Activated CD4-positive, alpha-beta T cell treated with anti-CD3 and anti-CD28 coated beads, Interleukin-2, amount 10 ng/mL, durations not matched to agents 7 days and 5 days (primary cell): ENCODE measurements at places on chromosomes 12 and 14. TPM values are rescaled to one million over a fixed set of nuclear protein-coding genes. Genes with fewer than 3 reads are reported as not detected.
A peak's percentile ranks its signal among the peaks of the same experiment; 100 is the strongest.

GRCh38 chr12:108861878-108862587 is 4.7 kb upstream of the SSH1 start:
- peaks cover under 1% of the 10 kb centered on the region for H3K36me3 ChIP-seq
- no peak overlapping the region for H3K4me3 ChIP-seq
- no peak overlapping the region for H3K27ac ChIP-seq
- DNase-seq, result no peak

DNA sequence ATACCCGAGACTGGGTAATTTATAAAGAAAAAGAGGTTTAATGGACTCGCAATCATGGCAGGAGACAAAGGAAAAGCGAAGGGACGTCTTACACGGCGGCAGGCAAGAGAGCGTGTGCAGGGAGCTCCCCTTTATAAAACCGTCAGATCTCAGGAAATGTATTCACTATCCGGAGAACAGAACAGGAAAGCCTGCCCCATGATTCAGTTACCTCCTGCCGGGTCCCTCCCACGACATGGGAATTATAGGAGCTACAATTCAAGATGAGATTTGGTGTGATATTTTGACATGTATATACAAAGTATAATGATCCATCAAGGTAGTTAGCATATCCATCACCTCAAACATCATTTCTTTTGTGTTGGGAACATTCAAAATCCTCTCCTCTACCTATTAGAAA is 2.3 kb upstream of the CDCA4 start:
- H3K36me3 ChIP-seq, result peaks cover 21% of the 10 kb centered on the region
- no peak overlapping the region for H3K27ac ChIP-seq
- no peaks in the 10 kb centered on the region for H3K27me3 ChIP-seq

DNA sequence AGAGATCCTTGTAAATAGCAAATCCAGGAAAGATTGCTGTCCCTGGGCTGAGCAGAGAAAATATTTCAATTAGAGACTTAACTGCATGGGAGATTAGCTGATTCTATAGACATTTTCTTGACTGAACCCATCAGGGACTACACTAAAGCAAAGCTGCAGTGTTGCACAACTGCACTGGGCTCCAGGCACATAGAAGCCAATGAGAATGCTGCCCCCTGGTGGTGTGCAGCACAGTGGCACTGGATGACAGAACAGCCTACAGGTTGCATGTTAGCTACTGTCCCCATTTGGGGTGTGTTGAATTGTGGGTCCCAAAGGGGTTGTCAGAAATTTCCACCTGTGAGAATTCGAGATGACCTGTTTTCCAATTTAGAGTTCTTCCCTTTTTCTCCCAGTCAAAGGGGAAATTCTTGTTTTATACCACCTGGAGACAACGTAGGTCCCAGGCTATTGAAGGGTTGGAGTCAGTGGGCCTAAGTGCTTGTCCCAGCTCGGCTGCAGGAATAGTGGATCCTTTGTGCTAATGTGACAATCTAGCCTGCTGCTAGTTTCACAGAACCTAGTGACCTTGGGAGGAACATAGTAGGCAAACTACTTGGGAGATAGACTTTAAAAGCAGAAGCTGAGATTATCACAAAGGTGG is 114.7 kb downstream of the SLC8A3 start:
- H3K27me3 ChIP-seq, result peaks cover 24% of the 10 kb centered on the region
- DNase-seq, result peak; percentile 54
- no peaks in the 10 kb centered on the region for H3K36me3 ChIP-seq

GRCh38 chr14:73744175-73744867 is 30.1 kb upstream of the PNMA1 start:
- no peaks in the 10 kb centered on the region for H3K27me3 ChIP-seq
- DNase-seq, result no peak
- H3K27ac ChIP-seq, result peak overlapping the region; percentile 90
- H3K36me3 ChIP-seq, result peaks cover 19% of the 10 kb centered on the region
- H3K4me1 ChIP-seq, result peaks cover 96% of the 10 kb centered on the region

DNA sequence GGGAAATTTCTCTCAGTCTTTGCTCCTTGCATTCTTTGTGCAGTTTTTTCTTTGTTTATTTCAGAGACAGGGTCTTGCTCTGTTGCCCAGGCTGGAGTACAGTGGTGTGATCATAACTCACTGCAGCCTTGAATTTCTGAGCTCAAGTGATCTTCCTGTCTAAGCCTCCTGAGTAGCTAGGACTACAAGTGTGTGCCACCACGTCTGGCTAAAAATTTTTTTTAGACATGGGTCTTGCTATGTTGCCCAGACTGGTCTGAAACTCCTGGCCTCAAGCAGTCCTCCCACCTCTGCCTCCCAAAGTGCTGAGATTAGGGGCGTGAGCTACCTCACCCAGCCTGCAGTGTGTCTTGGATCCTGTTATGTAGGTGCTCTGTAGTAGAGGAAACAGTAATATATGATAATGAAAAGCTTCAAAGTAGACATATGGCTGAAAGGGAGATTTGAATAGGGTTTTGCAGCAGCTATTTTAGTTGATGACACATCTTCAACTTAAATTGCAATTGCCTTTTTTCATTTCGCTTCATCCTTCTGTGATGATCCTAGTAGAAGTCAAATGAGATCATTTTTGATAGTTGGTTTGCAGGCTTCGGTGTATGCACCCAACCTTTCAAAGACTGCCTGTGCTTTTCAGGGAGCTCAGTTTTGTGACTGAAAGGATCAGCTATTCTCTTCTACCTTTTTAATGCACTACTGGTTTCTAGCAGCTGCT is 75.4 kb downstream of the FUT8 start:
- no peak overlapping the region for H3K4me3 ChIP-seq
- H3K36me3 ChIP-seq, result peaks cover 36% of the 10 kb centered on the region
- DNase-seq, result no peak
- H3K27me3 ChIP-seq, result no peaks in the 10 kb centered on the region
- no peak overlapping the region for H3K27ac ChIP-seq

DNA sequence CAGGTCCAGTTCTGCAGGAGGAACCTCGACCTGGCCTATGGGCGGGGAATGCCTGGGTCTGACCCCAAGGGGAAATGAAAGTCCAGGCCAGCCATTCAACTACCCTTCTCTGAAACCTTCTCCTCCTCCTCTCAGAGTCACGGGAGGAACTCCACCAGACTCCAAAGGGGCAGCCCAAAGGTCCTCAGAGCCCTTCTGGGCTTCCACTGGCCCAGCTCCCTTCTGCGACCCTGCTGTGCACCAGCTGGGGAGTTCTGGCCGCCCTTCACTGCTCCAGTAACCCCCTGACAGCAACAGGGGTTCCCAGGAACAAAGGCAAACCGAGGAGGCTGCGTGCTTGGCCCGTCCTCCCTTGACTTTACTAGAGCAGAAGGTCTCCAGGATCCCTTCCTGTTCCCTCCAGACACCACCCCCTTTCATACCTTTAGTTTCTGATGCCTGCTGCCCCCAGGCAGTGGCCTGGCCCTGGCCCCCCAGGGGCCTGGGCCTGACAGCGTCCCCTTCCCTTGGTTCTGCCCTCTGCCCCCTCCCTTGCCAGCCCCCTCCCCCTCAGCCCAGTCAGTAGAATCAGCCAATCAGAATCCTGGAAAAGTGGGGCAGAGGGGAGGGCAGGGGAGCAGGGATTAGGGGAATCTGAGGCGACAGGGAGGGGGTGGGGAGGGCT is 850 bp upstream of the ZNF385A start:
- DNase-seq, result no peak
- H3K4me1 ChIP-seq, result peaks cover 5% of the 10 kb centered on the region
- no peak overlapping the region for H3K27ac ChIP-seq
- H3K27me3 ChIP-seq, result no peaks in the 10 kb centered on the region
- H3K36me3 ChIP-seq, result no peaks in the 10 kb centered on the region

- H3K27ac ChIP-seq, result no peak overlapping the region
- no peaks in the 10 kb centered on the region for H3K36me3 ChIP-seq
- H3K27me3 ChIP-seq, result peaks cover 2% of the 10 kb centered on the region
- no peak for DNase-seq
- no peak overlapping the region for H3K4me3 ChIP-seq
Observed at GRCh38 chr14:51219473-51220448, 20.3 kb upstream of the TMX1 start.

DNA sequence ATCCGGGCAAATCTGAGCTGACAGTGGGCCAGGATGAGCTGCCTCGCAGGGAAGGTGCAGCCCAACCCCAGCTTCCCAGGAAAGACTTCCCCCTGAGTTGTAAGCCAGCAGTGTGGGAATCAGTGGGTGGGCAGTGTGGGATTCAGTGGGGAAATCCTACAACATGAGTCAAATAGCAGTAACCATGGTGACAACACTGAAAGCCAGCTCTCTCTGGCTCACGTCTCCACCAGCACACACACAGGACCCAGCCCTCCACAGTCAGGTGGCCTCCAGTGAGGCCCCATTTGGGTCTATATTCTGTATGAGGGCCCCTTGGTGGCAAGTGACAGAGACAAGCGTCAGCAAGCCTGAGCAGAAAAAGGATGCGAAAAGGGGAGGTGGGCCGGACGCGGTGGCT is 6.0 kb upstream of the LGALS3 start:
- peaks cover 33% of the 10 kb centered on the region for H3K27me3 ChIP-seq
- peaks cover 2% of the 10 kb centered on the region for H3K36me3 ChIP-seq
- DNase-seq, result no peak
- no peak overlapping the region for H3K27ac ChIP-seq
- H3K4me3 ChIP-seq, result no peak overlapping the region

DNA sequence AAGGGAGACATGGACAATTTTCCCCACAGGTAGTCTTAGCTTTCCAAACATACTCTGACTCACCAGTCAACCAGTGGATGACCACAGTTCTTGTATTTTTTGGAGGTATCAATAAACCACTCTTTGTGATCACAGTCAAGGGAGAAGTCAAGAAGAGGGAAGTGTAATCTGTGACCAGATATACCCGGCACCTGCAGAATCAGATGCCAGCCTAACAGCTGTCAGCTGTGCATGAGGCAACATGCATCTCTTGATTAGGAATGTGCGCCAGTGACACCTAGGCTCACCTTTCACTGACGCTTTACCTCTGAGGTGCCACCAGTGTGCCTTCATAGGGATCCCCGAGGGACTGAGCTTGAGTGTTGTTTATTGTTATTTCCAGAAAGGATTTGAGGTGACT is 20.0 kb downstream of the PROX2 start:
- no peaks in the 10 kb centered on the region for H3K27me3 ChIP-seq
- H3K27ac ChIP-seq, result no peak overlapping the region
- DNase-seq, result no peak

DNA sequence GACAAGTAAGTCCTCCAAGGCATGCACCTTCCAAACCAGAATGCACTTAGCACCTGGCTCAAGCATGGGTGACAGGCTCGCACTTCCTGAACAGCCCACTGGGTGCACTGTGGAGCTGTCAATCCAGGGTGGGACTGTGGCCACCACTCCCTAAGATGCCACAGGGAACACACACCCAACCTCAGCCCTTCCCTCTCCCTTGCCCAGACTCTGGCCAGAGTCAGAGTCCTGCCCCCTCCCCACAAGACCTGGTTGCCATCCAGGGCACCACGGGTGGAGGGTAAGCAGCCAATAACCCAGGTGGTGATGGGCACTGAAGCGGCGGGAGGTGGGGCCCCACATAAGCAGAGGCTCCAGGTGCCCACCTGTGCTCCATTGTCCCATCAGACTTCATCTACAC is 160.6 kb downstream of the MYRFL start:
- H3K27ac ChIP-seq, result no peak overlapping the region
- H3K4me1 ChIP-seq, result no peaks in the 10 kb centered on the region
- no peak overlapping the region for H3K4me3 ChIP-seq
- DNase-seq, result peak; percentile 11
- H3K27me3 ChIP-seq, result peaks cover 1% of the 10 kb centered on the region

DNA sequence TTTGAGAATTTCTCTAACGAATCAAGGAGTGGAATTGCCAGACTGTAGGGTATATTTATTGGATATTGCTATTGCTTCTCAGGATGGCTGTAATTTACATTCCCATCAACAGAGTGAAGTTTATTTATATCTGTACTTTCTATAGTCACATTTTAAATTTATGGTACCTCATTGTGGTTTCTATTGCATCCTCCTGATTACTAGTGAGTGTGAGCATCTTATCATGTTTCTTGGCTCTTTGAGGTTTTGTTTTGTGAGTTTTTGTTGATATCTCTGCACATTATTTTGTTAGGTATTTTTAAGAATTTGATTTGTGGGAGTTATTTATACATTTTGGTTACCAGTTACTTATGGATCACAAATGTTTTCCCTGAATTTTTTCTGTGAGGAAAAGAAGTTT is 13.9 kb downstream of the DNM1L start:
- H3K4me3 ChIP-seq, result no peak overlapping the region
- H3K27ac ChIP-seq, result no peak overlapping the region
- no peaks in the 10 kb centered on the region for H3K27me3 ChIP-seq
- DNase-seq, result no peak

DNA sequence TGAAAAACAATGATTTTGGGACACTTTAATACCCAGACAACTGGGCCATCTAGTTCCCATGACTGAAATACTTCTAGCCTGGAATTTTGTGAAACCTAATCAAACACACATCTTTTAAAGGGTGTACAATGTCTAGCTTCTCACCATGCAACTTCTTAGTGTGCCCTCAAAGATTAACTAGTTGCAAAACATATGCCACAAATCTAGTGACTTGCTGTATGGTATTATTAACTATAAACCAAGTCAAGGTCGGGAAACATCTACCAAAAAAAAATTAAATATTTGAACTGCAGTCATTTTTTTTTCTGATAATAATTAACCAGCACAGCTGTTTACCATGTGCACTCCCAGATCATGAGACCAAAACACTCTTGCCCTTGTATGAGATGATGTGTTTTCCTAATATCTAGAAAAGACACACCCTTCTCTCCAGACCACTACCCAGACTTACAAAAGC is 171.8 kb upstream of the FOXN3 start:
- peaks cover 64% of the 10 kb centered on the region for H3K4me1 ChIP-seq
- DNase-seq, result no peak
- H3K36me3 ChIP-seq, result peaks cover 74% of the 10 kb centered on the region
- H3K27ac ChIP-seq, result no peak overlapping the region
- no peaks in the 10 kb centered on the region for H3K27me3 ChIP-seq
- no peak overlapping the region for H3K4me3 ChIP-seq

GRCh38 chr12:63911341-63911740 is 66.8 kb downstream of the SRGAP1 start:
- no peak overlapping the region for H3K27ac ChIP-seq
- DNase-seq, result no peak
- H3K4me3 ChIP-seq, result no peak overlapping the region
- H3K36me3 ChIP-seq, result no peaks in the 10 kb centered on the region
- no peaks in the 10 kb centered on the region for H3K4me1 ChIP-seq
- no peaks in the 10 kb centered on the region for H3K27me3 ChIP-seq

GRCh38 chr14:20469890-20470602 is 840 bp downstream of the PNP start:
- DNase-seq, result peak; percentile 48
- peaks cover 2% of the 10 kb centered on the region for H3K27me3 ChIP-seq
- H3K27ac ChIP-seq, result peak overlapping the region; percentile 97
- H3K4me1 ChIP-seq, result peaks cover 45% of the 10 kb centered on the region
- H3K4me3 ChIP-seq, result peak overlapping the region; percentile 95

Gene OTOGL
- total RNA-seq, result not detected

Gene DLGAP5
- total RNA-seq, result 117 TPM

Gene CARMIL3
- total RNA-seq, result 1.1 TPM

Gene SDSL
- total RNA-seq, result 4.5 TPM

Gene NRL
- total RNA-seq, result 3.1 TPM
